BJ (cell line): ENCODE measurements at places on chromosomes 12 and 14. TPM values are rescaled to one million over a fixed set of nuclear protein-coding genes. Genes with fewer than 3 reads are reported as not detected.

- DNase-seq = no peak
Observed at GRCh38 chr14:101250948-101251811, 310.1 kb upstream of the DIO3 start.

- DNase-seq = no peak
Observed at GRCh38 chr14:103241531-103241930, 92.5 kb upstream of the EIF5 start.

IFNG gene
- polyA plus RNA-seq = not detected in 2 replicates

DNA sequence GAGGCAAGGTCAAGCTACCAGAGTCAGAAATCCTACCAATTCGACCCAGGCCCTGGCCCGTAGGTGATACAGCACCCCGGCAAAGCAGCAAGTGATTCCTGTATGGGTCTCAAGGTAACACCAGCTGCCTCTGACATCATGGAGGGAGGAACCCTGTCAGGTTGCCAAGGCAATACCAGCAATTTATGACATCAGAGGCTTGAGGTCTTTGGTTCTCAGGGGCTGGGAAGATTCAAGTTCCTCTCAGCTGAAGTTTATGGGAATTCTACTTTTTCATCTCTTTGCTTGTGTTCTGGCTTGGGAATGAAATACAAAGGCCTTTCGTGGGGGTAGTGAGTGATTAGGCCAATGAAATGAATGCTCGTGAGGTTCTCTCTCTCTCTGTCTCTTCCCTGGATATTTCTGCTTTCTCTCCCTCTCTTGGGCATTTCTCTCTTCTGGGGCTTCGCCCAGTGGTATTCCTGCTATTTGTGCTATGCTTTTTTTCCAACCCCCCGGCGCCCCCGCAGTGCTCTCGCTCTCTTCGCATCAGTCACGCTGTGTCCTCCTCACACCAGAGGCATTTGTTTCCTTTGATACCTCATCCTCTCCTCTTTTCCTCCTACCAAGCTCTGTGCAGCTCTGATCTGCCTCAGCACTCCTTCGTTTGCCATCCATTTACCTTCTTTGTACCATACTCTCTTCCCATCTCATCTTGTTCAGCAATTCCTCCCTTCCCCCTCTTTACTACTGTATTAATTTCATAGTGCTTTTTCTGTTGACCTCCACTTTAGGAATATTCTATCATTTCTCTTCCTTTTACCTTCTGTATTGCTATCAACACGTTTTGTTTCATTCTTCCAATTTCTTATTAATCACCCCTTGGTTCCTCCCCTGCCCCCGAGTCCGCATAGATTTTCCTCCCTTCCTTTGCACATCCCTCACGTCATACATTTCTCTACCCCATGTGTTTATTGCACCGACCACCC is 2.9 kb downstream of the ZFHX2 start:
- DNase-seq = no peak

GRCh38 chr14:97271451-97271960 is 474.3 kb downstream of the VRK1 start:
- DNase-seq = no peak

GRCh38 chr14:49497725-49498348 is 88.3 kb downstream of the RPS29 start:
- DNase-seq = no peak

RASSF8 gene
- 34.8 and 35.8 TPM in 2 replicates for polyA plus RNA-seq

GRCh38 chr12:104057771-104058197 is 6.5 kb upstream of the HCFC2 start:
- DNase-seq = no peak

TMPRSS12 gene
- not detected in 2 replicates for polyA plus RNA-seq

- no peak for DNase-seq
Observed at GRCh38 chr12:102885043-102885932, 31.8 kb downstream of the PAH start.

DNA sequence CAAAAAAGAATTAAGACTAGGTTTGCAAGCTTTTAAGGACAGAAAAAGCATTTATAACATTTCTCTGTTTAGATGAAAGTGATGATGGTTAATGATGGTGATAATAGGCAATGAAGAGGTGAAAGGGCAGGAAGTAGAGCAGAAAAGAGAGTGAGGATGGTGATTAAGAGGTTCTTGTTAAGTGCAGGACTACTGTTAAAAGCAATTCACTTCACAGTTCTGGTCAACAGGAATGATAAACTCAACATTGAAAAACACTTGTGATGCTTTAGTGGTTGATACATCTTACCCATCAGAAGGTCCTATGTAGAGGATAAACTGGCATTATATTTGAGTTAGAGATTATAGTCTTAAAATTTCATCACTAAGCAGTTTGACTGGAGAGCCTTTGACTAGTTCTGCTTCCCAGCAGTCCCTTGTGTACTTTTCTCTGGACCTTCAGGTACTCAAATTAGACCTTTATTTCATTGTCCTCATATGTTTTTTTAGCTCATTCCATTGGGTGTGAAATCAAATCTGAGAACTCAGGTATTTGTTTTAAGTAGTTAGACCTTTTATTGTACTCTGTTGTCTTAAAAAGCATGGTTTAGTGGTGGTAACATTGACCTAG is 10.9 kb downstream of the RAP1B start:
- DNase-seq = no peak

DNA sequence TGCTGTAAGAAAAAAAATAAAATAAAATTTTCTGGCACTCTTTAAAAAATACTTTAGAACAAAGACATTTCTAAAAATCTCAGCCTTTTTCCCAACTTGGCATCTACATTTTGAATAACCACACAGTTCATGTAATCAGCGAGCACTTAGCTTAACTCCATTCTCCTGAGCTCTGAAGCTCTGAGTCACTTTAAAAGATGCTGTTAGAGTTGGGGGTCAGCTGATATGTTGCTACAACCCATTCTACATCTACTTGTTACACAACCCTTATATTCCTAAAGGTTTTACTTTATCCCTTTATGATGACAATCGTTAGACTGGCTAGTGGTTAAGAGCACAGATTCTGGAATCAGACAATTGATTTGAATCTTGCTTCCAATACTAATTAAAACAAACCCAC is 48.3 kb downstream of the SLC41A2 start:
- no peak for DNase-seq

GRCh38 chr14:68036202-68036601 is 216.6 kb downstream of the RAD51B start:
- DNase-seq = no peak

DNA sequence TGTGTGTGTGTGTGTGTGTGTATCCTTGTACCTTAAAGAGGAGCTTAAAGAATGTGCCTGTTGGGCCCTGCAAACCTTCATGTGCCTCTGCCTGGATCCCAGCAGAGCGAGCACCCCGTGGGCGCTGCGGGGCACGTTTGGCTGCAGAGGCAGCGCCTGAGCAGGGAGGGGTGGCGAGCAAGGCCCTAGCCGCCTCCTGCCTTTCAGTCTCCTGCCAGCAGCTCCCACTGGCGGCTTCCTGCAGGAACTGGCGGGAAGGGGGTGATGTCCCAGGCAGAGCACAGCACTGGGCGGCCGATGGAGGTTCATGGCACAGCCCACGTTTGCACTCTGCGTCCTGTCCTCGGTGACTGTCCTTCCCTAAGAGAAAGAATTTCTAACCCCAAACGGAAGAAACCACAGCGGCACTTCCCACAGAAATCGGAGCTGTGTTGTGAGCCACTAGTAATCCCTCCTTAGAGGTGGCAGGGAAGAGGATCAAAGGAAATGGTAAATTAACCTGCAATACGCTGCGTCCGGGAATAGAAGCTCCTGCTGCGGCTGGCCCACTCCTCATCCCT is 19.8 kb downstream of the ZBTB42 start:
- DNase-seq = no peak
